ENCODE measurements at places on chromosomes 13 and 19. TPM values are rescaled to one million over a fixed set of nuclear protein-coding genes. Genes with fewer than 3 reads are reported as not detected.

DNA sequence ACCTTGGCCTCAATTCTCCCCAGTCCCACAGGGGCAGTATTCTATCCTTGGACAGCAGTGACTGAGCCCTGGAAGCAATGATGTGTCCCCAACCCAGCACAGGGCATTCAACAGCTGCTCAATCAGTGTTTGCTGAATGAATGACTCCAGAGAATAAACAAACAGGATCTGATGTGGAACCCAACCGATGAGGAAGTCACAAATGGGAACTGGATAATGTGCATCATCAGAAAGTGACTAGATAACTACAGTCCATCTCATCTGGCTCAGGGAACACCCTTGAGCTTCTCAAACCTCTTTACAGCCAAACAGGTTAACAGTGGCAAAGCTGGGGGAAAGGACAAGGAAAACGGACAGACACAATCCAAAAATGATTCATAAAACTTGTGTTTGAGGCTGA lies 8.2 kb downstream of the SLC25A30 start:
- no peak overlapping the region for H3K4me3 ChIP-seq
- peaks cover 5% of the 10 kb centered on the region for H3K36me3 ChIP-seq
- no peak overlapping the region for H3K27ac ChIP-seq
- H3K27me3 ChIP-seq: no peaks in the 10 kb centered on the region
- no peaks in the 10 kb centered on the region for H3K4me1 ChIP-seq
- no peak for DNase-seq

GRCh38 chr13:46983881-46984280 lies 87.0 kb upstream of the HTR2A start:
- H3K27ac ChIP-seq: no peak overlapping the region
- no peaks in the 10 kb centered on the region for H3K36me3 ChIP-seq
- no peaks in the 10 kb centered on the region for H3K4me1 ChIP-seq

DNA sequence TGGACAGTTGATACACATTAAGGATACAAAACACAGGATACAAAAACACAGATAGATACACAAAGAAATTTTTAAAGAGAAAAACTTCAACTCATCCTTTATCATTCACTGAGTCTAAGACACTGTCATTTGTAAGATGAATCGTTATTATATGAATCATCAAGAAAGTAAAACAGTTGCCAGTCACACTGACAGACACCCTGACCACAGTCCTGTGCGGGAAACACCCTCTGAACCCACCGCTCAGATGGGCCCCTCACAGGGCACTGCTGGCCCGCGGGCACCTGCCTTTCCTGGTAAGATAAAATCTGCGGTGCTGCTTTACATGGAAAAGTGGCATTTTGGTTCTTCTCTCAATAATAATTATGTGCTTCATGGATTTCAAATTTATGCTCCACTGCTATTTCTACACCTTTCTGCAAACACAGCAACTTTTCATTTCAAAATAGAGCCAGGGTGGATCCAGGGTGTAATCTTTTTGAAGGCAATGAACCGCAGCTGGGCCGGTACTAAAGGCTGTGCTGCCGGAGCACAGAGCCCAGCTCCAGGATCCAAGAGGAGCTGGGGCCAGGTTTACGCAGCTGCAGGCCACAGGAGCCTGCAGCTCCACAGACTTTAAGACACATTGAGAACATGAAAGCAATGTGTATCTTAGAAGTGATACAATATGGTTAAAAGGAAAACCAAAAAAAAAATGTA lies 76.8 kb downstream of the TUBGCP3 start:
- no peak for DNase-seq
- no peaks in the 10 kb centered on the region for H3K4me1 ChIP-seq
- no peak overlapping the region for H3K27ac ChIP-seq
- H3K4me3 ChIP-seq: no peak overlapping the region
- no peaks in the 10 kb centered on the region for H3K27me3 ChIP-seq

Gene SBK3
- 4.0 TPM for total RNA-seq

DNA sequence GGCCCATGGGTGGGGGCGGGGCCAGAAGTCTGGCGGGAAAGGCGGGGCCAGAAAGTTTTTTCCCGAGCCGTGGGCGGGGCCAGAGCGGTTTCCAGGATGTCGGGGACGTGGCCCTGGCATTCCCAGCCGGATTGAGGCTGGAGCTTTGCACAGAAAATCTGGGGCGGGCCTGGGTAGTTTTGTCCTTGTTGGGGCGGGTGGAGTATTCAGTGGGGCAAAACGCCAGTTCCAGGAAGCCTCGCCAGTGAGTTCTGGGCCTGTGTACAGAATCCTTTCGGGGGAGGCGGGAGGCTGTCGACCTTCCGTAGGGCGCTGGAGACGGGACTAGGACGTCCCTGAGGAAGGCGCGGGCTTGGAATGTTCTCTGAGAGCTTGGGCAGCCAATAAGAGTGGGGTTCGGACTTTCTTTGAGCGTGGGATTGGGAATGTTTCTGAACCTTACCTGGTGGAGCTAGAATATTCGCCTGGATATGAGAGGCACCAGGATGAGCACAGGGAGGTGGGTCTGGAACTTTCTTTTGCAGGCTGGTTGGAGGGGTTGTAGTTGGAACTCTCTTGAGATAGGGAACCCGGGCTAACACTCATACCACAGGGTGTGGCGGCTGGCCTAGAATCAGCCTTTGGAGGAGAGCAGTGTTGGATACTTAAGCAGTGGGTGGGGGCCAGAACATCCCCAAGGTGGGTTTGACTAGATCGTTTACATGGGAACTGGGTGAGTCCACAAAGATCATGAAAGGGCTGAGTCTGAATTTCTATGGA lies 1.3 kb downstream of the CCDC9 start:
- H3K4me1 ChIP-seq: peaks cover 6% of the 10 kb centered on the region
- no peaks in the 10 kb centered on the region for H3K27me3 ChIP-seq
- no peaks in the 10 kb centered on the region for H3K36me3 ChIP-seq
- H3K4me3 ChIP-seq: peak overlapping the region; percentile 89
- H3K27ac ChIP-seq: peak overlapping the region; percentile 91
- DNase-seq: no peak

DNA sequence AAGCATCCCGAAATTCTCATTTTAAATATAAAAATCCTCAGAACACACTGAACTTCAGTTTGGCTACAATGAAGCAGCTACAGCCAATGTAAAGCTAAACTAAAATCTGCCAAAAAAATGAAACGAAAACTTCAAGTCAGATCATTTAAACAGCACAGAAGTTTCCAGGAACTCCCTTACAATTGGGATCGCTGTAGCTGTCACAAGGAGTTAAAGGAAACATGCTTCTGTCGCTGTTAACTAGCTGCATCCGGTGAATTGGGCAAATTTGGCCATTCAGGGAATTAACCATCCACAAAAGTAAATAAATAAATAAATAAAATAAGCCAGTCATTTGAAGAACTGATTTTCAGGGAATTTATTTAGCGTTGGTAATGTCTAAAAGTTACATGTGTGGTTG lies 77.0 kb upstream of the PEG3 start:
- no peak for DNase-seq
- H3K4me1 ChIP-seq: no peaks in the 10 kb centered on the region
- peaks cover 3% of the 10 kb centered on the region for H3K27me3 ChIP-seq
- H3K36me3 ChIP-seq: no peaks in the 10 kb centered on the region
- H3K27ac ChIP-seq: no peak overlapping the region

DNA sequence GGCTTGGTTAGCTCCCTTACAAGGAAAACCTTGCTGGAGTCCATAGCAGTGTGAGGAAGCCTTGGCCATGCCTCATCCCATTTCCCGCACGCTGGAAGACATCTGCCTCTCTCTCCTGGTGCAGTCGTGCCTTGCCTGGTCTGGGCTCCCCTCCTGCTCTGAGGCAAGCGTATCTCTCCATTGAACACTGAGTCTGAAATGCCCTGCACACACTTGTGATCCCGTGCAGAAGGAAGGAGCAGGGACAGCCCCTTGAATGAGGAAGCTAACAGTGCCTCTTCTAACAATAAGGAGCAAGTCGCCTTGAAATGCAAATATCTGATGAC lies 407 bp upstream of the ZNF440 start:
- no peak for DNase-seq
- H3K27ac ChIP-seq: peak overlapping the region; percentile 77
- no peaks in the 10 kb centered on the region for H3K36me3 ChIP-seq
- 0 out of 2 replicates have a peak, but pooled peaks cover 3% of the 10 kb centered on the region for H3K4me1 ChIP-seq
- peak overlapping the region; percentile 86 for H3K4me3 ChIP-seq
- H3K27me3 ChIP-seq: no peaks in the 10 kb centered on the region

Gene SLC15A1
- 0.18 TPM for total RNA-seq

DNA sequence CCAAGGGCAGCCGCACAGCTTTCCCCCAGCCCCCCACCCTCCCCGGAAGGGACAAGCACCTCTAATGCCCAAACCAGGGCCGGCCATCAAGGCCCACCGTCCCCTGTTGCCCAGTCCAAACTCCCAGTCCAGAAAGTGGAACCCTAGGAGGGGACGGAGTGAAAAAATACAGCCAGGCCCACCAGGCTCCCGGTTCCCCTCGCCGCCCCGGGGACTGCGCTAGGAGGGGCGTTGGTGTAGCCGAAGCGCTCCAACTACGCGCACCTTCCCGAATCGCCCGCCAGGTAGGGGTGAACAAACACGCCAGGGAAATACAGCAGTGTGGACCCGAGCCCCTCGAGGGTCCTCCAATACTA lies 1.3 kb downstream of the KLF16 start:
- H3K4me1 ChIP-seq: peaks cover 18% of the 10 kb centered on the region
- H3K36me3 ChIP-seq: peaks cover 5% of the 10 kb centered on the region
- no peaks in the 10 kb centered on the region for H3K27me3 ChIP-seq
- peak overlapping the region; percentile 88 for H3K27ac ChIP-seq

DNA sequence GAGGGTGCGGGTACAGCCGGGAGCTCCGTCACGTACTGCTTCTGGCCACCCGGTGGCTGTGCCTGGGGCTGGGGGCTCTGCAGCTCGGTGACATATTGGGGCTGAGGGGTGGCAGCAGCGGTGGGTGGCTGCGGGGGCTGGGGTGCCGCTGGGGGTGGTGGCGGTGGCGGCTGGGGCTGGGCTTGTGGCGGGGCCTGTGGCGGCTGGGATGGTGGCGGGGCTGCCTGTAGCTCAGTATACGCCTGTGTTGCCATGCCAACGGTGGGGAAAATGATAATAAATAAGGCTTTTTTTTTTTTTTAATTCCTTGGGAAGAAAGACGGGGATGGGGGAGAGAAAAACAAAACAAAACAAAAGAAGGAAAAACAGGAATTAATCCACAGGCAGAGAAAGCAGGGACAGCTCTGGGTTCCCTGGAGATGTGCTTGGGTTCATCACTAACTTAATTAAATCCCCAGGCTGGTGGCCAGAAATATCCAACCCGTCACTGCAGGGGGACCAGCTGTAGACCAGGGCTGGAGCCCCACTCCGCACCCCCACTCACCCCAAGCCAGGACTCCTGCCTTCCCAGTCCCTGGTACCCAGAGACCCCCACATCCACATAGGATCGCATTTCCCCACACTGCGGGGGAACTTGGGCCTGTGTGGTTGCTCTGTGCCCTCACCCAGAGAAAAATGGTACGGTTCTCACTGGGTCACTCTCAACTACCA lies 12.4 kb downstream of the RFX1 start:
- no peak for DNase-seq
- no peak overlapping the region for H3K27ac ChIP-seq
- no peak overlapping the region for H3K4me3 ChIP-seq
- no peaks in the 10 kb centered on the region for H3K27me3 ChIP-seq
- H3K36me3 ChIP-seq: no peaks in the 10 kb centered on the region
- no peaks in the 10 kb centered on the region for H3K4me1 ChIP-seq

- DNase-seq: no peak
- H3K4me3 ChIP-seq: peak overlapping the region; percentile 32
- no peaks in the 10 kb centered on the region for H3K27me3 ChIP-seq
Observed at GRCh38 chr19:47020992-47021496, 1.4 kb downstream of the NPAS1 start.
